ENCODE measurements at places on chromosomes 1 and 21. TPM values are rescaled to one million over a fixed set of nuclear protein-coding genes. Genes with fewer than 3 reads are reported as not detected.
A peak's percentile ranks its signal among the peaks of the same experiment; 100 is the strongest.

Gene TFF2
- not detected for total RNA-seq

Gene DISP1
- 1.8 TPM for total RNA-seq

GRCh38 chr1:20402585-20403422, 83.2 kb downstream of the CAMK2N1 start:
- no peak for DNase-seq

DNA sequence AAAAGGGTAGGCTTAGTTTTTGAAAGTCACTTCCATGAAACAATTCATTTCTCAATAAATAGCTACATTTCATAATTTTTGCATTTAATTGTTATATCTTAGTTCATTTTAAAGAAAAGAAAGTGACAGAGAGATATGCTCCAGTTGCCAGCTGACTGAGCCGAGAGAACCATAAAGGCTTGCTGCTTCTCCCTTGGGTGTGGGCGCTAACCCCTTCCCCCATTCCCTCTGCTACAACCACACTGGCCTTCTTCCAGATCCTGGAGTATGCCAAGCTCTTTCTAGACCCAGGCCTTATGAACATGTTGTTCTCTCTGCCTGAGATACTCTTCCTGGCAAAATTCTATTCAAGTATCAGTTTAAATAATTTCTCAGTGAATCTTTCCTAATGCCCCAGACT, 12.3 kb downstream of the SORT1 start:
- DNase-seq, result no peak

DNA sequence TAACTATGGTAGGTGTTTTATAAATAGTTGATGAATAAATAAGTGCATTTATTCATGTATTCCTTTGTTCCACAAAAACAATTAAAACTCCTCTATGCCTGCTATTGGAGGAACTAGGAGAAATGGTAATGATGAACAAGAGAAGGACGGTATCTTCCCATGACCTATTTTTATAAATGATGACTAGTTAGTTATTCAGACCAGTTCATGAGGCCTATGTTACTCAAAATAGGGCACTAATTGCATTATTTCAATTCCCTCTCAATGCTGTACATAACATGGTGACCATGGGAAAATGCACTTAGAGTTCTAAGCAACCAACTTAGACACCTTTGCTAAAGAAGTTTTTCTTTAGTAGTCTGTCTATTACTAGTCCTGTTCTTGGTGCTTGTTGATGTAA, 53.1 kb downstream of the XCL1 start:
- DNase-seq, result no peak

GRCh38 chr1:28640766-28641165, 2.1 kb downstream of the TAF12 start:
- DNase-seq, result peak; percentile 57

DNA sequence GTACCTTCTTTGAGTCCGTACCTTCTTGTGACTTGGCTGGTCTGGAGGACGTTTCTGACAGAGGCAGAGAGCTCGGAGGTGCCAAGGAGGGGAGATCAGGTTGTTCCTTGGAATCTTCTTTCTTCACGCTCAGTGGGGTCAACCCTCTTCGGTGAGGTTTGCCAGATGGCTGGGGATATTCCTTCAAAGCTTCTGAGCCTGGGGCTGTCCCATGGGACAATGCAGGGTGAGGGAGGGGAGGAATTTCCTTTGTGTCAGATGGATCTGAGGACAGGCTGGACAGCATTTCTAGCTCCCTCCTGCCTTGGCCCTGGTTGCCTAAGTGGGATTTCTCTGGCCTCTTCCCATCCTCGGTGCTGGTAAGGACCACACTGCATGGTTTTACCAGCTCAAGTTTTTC, 95.5 kb upstream of the EDN2 start:
- DNase-seq, result no peak

DNA sequence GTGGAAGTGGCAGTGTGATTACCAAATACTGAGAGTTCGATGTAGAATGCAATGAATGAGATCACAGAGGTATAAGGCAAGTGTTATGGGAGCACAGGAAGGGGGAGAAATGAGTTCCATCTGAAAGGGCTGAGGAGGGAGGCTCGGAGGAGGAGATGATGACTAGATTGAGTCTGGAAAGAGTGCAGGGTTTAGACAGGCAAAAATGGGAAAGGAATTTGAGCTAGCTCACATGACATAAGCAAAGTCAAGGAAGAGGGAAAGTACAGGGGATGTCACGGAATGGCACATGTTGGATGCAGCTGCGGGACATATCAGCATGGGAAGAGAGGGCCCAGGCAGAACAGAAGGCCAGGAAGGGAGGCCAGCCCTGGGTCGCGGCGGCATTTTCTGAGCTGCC, 132.7 kb downstream of the RUNX1 start:
- DNase-seq, result no peak

- DNase-seq, result no peak
These were observed 7.4 kb upstream of the PIGR start for GRCh38 chr1:206953626-206954025.

GRCh38 chr21:44436958-44437357, 18.4 kb upstream of the LRRC3 start:
- no peak for DNase-seq

- DNase-seq, result peak; percentile 88
These were observed 102.5 kb upstream of the TARDBP start for GRCh38 chr1:10909697-10910680.

- DNase-seq, result no peak
These were observed 40.7 kb upstream of the PIGV start for GRCh38 chr1:26747048-26747447.

Gene RPS8
- total RNA-seq, result 3,218 TPM

- DNase-seq, result no peak
These were observed 141.7 kb upstream of the HOOK1 start for GRCh38 chr1:59672851-59673572.

DNA sequence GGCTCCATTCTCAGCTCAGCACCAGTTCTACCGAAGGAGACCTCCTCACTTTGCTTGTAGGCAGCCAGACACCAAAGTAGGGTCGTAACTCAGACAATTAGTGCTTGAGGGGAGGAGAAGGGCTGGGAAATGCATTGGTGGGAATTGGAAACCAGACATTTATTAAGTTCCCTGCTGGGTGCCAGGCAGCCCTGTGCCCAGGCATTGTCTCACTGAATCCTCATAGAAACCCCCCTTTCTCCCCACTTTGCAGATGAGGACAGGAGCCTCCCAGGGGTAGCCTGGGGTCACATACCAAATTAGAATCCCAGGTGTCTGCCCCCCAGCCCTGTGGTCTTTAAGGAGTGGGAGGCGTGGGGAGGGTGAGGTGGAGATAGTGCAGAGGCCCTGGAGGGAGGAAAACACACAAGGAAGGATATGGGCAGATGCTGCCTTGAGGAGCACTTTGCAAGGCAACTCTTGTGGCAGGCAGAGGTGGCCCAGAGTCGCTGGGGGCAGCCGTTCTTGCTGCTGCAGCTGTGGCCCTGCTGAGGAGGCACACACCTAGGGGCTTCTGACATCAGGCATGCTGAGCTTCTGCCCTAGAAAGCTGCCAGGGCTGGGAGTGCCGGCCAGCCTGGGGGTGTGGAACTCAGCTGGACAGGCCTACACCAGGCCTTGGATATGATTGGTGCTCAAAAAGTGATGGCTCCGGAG, 29.4 kb downstream of the CDK18 start:
- no peak for DNase-seq

Gene OR2AK2
- total RNA-seq, result not detected

DNA sequence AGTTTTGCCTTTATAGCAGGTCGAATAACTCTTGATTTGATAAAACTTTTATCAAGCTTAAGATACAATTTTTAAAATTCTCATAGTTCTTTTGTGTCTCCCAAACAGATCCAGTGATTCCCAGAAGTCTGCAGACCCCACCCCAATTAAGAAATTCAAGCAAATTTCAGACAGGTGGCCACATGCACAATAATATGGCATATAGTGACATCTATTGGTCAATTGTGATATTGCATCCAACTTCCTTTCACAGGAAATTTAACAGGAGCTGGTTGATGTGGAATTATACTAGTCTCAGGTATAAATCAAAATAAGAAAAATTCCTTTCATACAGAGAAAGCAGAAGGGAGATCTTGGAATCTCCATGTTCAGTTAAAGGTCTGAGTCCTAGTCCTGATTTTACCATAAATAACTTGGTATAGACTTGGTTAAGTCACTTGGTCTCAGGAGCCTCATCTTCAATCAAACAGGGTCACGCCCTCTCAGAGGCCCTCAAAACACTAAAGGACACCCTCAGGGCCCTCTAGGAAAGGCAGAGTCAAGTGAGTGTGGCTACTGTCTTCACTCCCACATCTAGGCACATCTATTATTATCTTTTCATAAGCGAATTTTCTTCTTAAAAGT, 24.1 kb downstream of the PIGM start:
- no peak for DNase-seq

Gene OR2T2
- not detected for total RNA-seq

- DNase-seq, result no peak
These were observed 1421.1 kb downstream of the PLA2G4A start for GRCh38 chr1:188249811-188250210.

Gene ELAVL4
- not detected for total RNA-seq

Gene BGLAP
- total RNA-seq, result 2.5 TPM

DNA sequence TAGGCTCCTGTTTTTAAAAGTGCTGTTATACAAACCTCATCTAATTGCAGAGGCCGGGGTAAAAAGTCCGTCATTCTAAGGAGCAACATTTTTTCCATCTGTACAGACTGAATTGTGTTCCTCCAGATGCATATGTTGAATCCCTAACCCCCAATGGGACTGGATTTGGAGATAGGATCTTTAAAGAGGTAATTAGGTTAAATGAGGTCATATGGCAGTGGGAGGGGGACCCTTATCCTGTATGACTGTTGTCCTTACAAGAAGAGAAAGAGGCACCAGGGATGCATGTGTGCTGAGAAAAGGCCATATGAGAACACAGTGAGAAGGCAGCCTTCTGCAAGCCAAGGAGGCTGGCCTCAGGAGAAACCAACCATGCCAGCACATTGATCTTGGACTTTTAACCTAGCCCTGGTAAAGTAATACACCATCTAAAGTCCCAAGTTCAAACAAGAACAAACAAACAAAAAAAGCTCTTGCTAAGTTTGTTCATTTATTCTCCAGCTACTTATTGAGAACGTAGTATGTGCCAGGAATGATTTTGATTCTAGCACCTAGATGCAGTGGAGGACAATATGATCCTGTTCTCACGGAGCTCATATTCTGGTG, 352.4 kb downstream of the NTNG1 start:
- no peak for DNase-seq

- peak; percentile 62 for DNase-seq
These were observed 14.4 kb upstream of the OR2T10 start for GRCh38 chr1:248611883-248612414.

Gene ZBTB21
- 29.6 TPM for total RNA-seq

Gene CTSE
- total RNA-seq, result not detected

DNA sequence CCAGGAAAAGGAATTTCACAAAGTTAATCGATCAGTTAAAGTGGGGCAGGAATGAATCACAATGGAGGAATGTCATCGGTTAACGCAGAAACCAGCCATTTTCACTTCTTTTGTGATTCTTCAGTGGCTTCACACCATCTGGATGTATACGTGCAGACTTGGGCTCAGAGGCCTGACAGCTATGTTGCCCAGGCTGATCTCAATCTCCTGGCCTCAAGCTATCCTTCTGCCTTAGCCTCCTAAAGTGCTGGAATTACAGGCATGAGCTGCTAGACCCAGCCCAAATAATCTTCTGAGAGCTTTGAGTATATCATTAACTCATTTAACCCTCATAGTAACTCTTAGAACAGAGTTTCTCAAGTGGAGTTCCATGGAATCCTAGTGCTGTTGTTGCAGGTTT, 126.5 kb upstream of the VANGL1 start:
- no peak for DNase-seq

DNA sequence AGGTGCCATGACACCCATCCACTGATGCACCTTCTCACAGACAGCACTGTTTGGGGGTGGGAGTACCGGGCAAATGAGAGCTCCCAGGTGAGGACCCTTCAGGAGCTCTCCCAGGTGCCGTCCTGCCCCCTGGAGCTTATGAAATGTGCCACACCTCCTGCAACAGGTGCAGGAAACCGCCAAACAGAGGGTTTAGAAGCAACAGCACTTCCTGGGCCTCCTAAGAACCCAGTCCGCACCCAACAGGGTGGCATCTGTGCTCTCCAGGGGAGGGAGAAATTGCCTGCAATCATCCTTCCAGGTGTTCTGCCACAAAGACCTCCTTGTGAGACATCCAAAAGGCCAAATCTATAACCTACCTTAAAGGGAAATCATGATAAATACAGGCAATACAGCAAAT, 87.7 kb upstream of the ATP1B1 start:
- no peak for DNase-seq

Gene TRNP1
- 0.16 TPM for total RNA-seq
